ENCODE measurements at places on chromosomes 4 and X. TPM values are rescaled to one million over a fixed set of nuclear protein-coding genes. Genes with fewer than 3 reads are reported as not detected.

GRCh38 chrX:68684291-68684918 is 36.9 kb downstream of the STARD8 start:
- DNase-seq: peak; percentile 35

DNA sequence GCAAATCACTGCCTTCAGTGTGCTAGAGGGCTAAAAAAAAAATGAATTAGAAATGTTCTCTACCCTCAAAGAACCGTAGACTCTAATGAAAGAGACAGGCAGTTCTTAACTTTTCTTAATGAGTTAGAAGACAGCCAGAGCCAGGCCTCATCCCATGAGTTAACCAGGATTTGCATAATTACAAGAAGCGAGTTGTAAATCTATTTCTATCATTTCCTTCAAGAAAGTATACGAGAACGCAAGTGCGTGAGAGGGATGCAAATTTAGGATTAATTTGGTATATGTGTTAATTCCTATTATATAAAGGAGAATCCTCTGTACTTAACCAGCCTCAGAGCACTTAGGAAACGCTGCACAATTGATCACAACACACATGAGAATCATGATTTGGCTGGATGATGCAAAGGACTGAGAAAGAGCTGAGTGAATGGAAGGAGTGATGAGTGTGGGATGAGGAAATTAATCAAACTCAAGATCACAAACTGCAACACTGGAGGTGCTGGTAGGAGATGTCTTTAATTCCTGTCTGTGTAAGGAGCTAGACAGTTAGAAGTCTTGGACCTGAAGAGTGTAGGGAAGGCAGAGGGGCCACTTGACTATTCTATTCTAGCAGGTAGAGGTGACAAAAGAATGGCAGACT is 157.2 kb downstream of the ATP10D start:
- DNase-seq: no peak

Gene RTL5
- 0.17 TPM for total RNA-seq

DNA sequence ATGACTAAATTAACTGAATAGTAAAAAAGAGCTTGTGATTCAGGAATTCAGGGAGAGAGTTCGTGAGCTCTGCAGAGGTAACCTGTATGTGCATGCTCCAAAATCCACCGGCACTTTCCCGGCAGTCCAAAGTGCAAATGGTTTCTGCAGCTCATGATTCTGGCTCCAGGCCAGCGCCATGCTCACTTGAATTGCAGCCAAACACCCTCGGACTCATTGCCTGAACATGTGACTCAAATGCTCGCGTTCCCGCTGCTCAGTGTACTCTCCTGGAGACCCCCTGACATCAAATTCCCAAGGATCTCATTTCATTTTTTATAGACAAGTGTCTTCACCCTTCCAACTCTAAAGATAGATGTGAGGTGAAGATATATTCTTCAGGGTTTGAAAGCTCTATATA is 44.1 kb upstream of the SH3RF1 start:
- no peak for DNase-seq

Gene ITM2A
- total RNA-seq: 67.6 TPM
